ENCODE measurements at places on chromosomes 7 and 10. TPM values are rescaled to one million over a fixed set of nuclear protein-coding genes. Genes with fewer than 3 reads are reported as not detected.

GRCh38 chr10:69092959-69093850 lies 5.3 kb downstream of the SRGN start:
- peak; percentile 58 for DNase-seq

DNA sequence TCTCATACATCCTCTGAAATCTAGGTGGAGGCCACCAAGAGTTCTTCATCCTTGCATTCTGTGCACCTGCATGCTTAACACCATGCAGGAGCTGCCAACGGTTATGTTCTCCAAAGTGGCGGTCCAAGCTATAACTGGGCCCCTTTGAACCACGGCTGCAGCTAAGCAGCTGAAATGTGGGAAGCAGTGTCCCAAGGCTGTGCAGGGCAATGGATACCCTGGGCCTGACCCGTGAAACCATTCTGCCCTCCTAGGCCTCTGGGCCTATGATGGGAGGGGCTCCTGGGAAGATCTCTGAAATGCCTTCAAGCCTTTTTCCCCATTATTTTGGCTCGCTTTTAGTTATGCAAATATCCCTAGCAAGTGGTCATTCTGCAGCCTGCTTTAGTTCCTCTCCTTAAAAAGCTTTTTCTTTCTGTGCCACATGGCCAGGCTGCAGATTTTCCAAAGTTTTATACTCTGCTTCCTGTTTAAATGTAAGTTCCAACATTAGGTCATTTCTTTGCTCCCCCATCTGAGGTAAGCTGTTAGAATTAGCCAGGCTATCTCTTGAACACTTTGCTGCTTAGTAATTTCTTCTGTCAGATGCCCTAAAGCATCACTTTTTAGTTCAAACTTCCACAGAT lies 7.7 kb upstream of the GTPBP4 start:
- DNase-seq: no peak

DNA sequence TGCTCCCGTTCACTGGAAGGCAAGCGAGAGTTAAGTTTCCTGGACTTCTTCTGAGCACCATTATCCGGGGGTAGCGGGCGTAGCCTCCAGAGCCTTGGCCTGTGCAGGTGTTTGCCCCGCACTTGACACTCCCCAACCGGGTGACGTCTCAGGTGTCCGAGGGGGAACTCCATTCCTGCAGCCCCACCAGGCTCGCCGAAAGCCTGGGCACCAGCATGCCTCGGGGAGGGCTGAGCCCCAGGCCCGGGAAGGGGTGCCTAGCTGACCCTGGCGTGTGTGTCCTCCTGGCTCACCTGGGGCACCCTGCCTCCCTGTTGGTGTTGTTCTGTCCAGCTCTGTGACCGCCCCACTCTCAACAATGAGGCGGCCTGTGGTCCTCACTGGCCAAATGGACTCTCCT lies 109.4 kb upstream of the GPR26 start:
- no peak for DNase-seq

Gene SORBS1
- total RNA-seq: 58.2 TPM

Gene PTPRN2
- total RNA-seq: 6.8 TPM
